ENCODE measurements at places on chromosomes 2 and 18.

DNA sequence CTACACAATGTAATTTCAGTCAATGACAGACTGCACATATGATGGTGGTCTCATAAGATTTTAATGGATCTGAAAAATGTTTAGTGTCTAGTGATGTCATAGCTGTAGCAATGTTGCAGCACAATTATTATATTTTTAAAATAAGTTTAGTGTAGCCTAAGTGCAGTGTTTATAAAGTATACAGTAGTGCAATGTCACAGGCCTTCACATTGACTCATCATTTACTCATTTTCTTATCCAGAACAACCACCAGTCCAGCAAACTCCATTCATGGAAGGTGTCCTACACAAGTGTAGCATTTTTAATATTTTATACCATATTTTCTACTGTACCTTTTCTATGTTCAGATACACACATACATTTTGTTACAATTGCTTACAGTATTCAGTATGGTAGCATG, 663.1 kb downstream of the ERBB4 start:
- no peak for DNase-seq

- DNase-seq = no peak
These were observed 10.4 kb downstream of the IL1RN start for GRCh38 chr2:113137827-113138226.

- DNase-seq = no peak
These were observed 8.2 kb downstream of the WDFY1 start for GRCh38 chr2:223936862-223937326.

- no peak for DNase-seq
These were observed 41.4 kb upstream of the GPR75 start for GRCh38 chr2:53901192-53901591.

DNA sequence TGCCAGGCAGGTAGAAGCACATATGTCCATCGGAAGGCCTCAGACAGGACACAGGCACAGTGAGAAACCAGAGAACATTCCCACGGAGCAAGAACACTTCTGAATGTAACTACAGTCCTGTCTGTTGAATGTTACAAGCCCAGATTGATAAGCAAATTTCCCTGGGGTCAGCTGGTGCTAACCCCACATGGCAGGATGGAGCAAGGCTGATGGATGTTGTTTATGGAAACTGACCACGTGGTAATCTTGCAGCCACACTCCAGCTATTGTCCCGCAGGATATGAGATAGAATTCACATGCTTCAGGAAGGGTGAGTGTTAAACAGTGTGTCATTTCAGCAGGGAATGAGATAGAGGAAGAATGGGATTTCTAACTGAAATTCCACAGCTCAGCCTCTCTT, 138.8 kb upstream of the COPS8 start:
- DNase-seq = no peak

- DNase-seq = no peak
These were observed 1201.0 kb upstream of the LRRTM1 start for GRCh38 chr2:81505586-81505985.

DNA sequence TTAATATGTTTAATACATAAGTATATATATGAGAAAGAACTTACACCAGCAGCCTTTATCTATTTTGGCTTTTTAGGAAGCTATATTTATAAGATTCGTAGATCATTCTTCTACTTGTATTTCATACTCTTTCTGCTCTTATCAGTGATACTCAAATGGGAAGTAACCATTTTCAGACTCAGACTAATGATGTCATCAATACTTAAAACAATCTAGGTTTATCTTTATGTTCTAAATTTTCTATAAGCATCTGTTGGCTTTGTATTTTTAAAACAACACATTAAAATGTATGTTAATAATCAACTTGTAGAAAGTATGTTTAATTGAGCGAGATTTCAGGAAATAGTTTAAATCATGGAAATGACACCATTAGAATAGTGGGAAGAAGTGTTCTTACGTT, 50.9 kb upstream of the DYSF start:
- no peak for DNase-seq

DNA sequence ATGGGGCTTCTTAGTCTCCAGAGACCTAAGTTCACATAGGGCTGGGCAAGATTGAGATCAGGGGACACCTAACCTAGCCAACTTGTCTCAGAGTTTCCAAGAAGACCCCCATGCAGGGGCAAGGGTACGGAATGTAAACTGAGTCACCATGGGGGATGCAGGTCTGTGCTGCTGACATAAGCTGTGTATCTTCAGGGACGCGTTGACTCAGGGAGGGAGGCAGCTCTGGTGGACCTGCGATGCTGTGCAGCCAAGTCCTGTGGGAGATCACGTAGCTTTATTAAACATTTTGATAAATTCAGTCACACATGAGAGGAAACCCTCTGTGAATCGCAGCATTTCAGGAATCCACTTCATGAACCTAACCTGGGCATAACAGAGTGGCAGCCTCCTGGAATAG, 216.0 kb downstream of the ANKRD30B start:
- no peak for DNase-seq

Data from NCI-H1930 (cell line).